ENCODE measurements at places on chromosomes 3 and 15. TPM values are rescaled to one million over a fixed set of nuclear protein-coding genes. Genes with fewer than 3 reads are reported as not detected.

Gene SCN5A
- polyA plus RNA-seq, result 0.06 TPM

Gene SPSB4
- 1.9 TPM for polyA plus RNA-seq

DNA sequence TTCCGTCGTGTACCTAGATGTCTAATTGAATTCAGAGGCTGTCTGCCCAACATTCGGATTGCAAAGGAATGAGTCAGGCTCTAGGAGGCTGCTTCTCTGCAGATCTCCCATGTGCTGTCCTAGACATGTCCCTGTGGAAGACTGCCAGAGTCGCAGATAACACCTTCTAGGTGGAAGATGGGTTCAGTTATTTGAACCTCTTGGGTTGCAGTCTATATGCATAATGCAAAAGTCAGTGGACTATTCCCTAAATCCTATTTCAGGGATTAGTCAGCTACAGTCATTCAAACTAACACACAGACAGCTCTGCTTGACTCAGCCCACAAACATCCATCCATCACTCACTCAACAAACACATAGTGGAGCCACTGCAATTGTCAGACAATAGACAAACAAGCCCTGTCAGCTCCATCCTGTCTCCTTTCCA, 300.0 kb upstream of the CTNNB1 start:
- H3K4me3 ChIP-seq, result no peak overlapping the region
- no peak for DNase-seq
- H3K36me3 ChIP-seq, result no peaks in the 10 kb centered on the region
- no peaks in the 10 kb centered on the region for H3K27me3 ChIP-seq

- H3K27me3 ChIP-seq, result no peaks in the 10 kb centered on the region
- no peaks in the 10 kb centered on the region for H3K36me3 ChIP-seq
- peak; percentile 89 for DNase-seq
Observed at GRCh38 chr15:63474810-63475316, 29.5 kb upstream of the USP3 start.

GRCh38 chr3:41846850-41847249, 115.1 kb downstream of the ULK4 start:
- H3K27me3 ChIP-seq, result no peaks in the 10 kb centered on the region
- H3K4me3 ChIP-seq, result no peak overlapping the region
- H3K4me1 ChIP-seq, result no peaks in the 10 kb centered on the region
- no peak for DNase-seq

All from kidney (tissue), 22 donors.